Astrocyte (in vitro differentiated cells and primary cell): ENCODE measurements at places on chromosomes 13 and 19.

DNA sequence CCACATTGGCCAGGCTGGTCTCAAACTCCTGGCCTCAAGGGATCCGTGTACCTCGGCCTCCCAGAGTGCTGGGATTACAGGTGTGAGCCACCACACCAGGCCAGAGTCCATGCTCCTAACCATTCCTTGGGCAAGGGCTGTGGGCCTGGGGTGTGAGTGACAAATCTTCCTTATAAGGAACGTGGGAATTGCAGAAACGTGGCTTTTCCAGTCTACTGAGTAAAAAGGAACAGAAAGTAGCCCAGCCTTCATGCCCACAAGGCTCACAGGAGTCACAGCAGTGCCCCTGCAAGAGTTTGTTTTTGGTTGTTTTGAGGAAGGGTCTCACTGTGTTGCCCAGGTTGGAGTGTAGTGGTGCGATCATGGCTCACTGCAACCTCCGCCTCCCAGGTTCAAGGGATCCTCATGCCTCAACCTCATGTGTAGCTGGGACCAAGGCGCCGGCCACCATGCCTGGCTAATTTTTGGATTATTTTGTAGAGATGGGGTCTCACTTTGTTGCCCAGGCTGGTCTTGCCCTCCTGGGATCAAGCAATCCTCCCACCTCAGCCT is 5.1 kb downstream of the MYPOP start:
- H3K27me3 ChIP-seq = no peaks in the 10 kb centered on the region
- H3K27ac ChIP-seq = no peak overlapping the region
- no peak for DNase-seq
- peaks cover 9% of the 10 kb centered on the region for H3K4me1 ChIP-seq

- no peak overlapping the region for H3K4me3 ChIP-seq
- no peak overlapping the region for H3K27ac ChIP-seq
- no peaks in the 10 kb centered on the region for H3K27me3 ChIP-seq
- no peaks in the 10 kb centered on the region for H3K36me3 ChIP-seq
- no peaks in the 10 kb centered on the region for H3K4me1 ChIP-seq
- no peak for DNase-seq
Observed at GRCh38 chr13:32548837-32549236, 10.2 kb upstream of the N4BP2L2 start.

- no peaks in the 10 kb centered on the region for H3K27me3 ChIP-seq
- no peak overlapping the region for H3K27ac ChIP-seq
- H3K36me3 ChIP-seq = no peaks in the 10 kb centered on the region
- DNase-seq = no peak
- no peak overlapping the region for H3K4me3 ChIP-seq
Observed at GRCh38 chr19:29678484-29679106, 13.3 kb downstream of the PLEKHF1 start.

DNA sequence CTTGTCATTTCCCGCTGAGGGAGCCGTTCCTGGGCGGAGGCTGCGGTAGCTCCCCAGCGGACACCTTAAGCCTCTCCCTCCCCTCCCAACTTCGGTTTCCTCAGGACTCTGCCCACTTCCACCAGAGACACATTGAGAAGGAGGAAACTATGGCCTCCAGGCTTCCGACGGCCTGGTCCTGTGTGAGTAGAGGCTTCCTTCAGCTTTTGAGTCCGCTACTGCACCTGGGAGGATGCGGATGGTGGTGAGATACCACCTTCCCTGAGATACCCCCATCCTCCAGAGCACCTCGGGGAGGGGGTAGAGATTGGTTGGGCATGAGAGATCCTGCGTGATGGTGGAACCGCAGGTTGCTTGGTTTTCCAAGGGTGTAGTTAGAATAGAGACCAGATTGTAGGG is 955 bp downstream of the ZNF274 start:
- H3K27me3 ChIP-seq = no peaks in the 10 kb centered on the region
- peak overlapping the region; percentile 76 for H3K4me3 ChIP-seq
- H3K27ac ChIP-seq = peak overlapping the region; percentile 93
- no peak for DNase-seq

DNA sequence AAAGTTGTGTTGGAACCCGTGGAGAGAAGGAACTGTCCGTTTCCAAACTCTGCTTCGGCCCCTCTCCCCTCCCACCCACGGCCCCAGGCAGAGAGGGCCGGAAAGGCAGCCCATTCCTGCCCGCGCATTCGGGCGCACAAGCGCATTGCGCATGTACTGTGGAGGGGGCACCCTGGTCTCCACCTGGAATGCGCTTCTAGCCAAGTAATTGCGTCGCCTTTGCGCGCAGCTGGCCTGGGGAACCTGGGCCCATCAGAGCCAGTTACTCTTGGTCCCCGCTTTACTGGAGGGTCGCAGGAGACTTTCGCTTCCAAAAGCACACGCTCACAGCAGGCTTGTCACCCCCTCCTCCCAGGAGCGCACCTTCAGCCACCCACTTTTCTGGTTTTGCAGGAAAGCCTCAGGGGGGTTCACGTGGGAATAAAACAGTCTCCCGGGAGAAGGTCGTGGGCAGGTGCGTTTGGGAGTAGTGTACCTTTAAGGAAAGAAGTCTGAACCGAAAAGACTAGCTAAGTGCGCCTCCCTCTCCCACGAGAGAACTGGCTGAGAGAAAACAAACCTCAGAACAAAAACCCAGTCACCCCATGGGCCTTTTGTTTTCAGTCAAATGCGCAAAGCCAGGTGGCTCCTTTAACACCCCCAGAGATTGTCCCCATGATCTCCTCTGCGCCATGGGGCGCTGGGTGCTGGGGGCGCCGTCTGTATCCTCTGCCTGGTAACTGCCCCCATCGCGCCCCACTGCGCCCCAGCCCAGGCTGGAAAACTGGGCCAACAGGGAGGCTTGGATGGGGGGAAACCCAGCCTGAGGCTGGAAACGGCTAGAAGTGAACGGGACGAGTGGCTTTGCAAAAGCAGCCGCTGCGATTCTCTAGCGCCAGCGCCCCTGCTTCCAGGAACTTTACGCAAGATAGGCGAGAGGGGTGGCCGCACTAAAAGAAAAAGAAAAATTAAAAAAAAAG is 28.5 kb downstream of the GSX1 start:
- no peak for DNase-seq
- H3K4me3 ChIP-seq = no peak overlapping the region
- no peaks in the 10 kb centered on the region for H3K4me1 ChIP-seq
- no peaks in the 10 kb centered on the region for H3K36me3 ChIP-seq

GRCh38 chr19:7869910-7870511 is 4.2 kb downstream of the PRR36 start:
- no peaks in the 10 kb centered on the region for H3K36me3 ChIP-seq
- no peak overlapping the region for H3K27ac ChIP-seq
- no peak overlapping the region for H3K4me3 ChIP-seq
- peaks cover 22% of the 10 kb centered on the region for H3K27me3 ChIP-seq

DNA sequence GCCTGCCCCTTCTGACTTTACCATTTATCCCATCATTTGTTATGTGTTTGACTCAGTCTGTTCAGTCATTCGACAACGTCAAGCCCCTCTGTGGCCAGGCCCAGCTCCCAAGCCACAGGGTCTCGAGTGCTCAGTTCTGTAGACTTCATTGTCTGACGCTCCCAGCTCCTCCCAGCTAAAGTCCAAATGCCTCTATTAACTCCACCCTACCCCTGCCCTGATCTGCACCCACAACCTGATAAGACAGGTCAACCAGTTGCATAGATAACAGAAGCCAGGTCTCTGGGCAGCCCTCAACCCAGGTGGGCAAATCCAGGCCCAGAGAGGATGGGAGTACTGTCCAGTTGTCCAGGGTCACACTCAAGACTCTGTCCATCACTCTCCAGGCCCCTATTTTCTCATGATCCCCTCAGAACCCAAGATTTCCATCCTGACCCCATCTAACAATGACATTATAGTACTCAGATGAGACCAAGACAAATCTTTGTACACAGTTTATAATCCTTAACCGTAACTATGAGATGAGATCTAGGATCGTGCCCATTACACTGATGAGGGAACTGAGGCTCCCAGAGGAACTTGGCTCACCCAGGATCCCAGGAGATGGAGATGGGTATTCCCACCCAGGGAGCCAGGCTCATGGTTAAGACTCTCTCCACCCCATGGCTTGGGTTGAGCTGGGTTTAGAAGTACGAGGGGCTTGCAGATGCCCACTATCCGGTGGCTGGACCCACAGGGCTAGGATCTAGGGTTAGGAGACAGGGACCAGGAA is 1.1 kb downstream of the TM6SF2 start:
- H3K4me3 ChIP-seq = peak overlapping the region; percentile 46
- H3K27ac ChIP-seq = no peak overlapping the region
- H3K36me3 ChIP-seq = no peaks in the 10 kb centered on the region

- no peak overlapping the region for H3K27ac ChIP-seq
- DNase-seq = no peak
- H3K4me1 ChIP-seq = peaks cover 14% of the 10 kb centered on the region
- no peaks in the 10 kb centered on the region for H3K36me3 ChIP-seq
Observed at GRCh38 chr13:59770451-59770850, 393.3 kb downstream of the DIAPH3 start.

DNA sequence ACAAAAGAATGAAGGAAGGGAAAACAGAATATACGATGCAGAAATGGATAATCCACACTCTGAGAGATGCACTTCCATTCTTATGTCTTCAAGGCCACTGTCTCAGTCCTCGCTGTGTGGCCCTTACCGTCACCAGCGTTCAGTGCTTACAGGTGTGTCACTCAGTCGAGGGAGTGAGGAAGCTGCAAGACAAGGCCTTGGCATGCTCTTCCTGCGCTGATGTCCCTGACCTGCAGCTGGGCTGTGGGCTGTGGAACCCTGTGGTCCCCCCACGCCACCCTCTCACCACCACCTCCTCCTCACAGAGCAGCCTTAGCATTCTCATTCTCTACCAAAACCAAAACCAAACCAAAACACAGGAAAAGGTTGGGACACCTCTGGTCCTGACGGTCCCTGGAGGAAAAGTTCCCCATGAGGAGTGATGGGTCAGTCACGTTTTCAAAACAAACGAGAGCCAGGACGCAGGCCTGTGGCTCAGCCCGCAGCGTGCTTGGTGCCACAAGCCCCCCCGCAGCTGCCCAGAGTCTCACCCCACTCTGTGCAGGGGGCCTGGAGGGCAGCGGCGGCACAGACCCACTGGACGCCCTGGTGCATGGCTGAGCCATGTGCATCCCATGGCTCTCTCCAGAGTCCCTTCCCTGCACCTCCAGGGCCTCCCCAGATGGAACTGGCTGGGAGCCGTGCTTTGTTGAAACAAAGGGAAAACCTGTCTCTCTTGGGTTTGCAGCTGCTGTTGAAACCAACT is 48.2 kb upstream of the GPR183 start:
- no peak for DNase-seq
- H3K27ac ChIP-seq = peak overlapping the region; percentile 79
- no peak overlapping the region for H3K4me3 ChIP-seq

- H3K36me3 ChIP-seq = no peaks in the 10 kb centered on the region
- H3K27me3 ChIP-seq = peaks cover 24% of the 10 kb centered on the region
Observed at GRCh38 chr13:29959086-29959485, 108.7 kb upstream of the UBL3 start.

GRCh38 chr13:41398494-41399170 is 58.7 kb upstream of the RGCC start:
- H3K27me3 ChIP-seq = no peaks in the 10 kb centered on the region
- H3K4me3 ChIP-seq = no peak overlapping the region
- DNase-seq = no peak
- no peak overlapping the region for H3K27ac ChIP-seq
- no peaks in the 10 kb centered on the region for H3K4me1 ChIP-seq

DNA sequence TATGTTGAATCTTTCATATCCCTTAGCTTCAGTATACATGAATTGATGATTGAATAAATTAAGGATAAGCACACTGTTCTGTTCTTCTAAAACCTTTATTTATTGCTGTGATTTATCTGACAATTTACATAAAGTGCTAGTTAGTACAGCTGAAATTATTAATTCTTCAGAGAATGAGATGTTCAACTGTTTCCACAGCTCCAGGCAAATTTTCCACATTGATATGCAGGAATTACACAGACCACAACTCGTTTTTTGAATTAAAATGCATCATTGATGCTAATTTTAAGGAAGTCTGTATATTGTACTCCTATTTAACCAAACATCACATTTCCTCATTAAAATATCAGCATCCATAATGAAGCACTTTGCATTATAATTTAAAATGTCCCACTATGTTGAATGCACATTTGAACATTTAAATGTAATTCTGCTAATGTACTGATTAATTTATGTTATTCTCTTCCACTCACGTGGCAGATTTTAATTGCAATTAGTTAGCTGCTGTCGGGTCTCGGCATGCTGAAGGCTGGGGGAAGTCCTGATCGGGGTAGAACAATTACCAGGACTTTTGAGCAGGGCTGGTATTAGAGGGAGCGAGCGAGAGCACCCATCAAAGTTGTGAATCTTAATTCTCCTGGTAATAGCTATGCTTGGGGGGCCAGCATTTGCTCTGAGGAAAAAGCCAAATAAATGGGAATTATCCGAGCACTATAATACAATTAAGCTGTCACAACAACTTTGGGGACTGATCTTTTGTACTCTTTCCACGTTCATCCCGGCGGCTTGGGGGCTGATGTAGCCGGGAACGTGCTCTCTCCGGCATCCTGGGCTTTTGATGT is 136.7 kb upstream of the TMTC4 start:
- no peaks in the 10 kb centered on the region for H3K36me3 ChIP-seq
- no peaks in the 10 kb centered on the region for H3K4me1 ChIP-seq
- H3K27ac ChIP-seq = no peak overlapping the region

DNA sequence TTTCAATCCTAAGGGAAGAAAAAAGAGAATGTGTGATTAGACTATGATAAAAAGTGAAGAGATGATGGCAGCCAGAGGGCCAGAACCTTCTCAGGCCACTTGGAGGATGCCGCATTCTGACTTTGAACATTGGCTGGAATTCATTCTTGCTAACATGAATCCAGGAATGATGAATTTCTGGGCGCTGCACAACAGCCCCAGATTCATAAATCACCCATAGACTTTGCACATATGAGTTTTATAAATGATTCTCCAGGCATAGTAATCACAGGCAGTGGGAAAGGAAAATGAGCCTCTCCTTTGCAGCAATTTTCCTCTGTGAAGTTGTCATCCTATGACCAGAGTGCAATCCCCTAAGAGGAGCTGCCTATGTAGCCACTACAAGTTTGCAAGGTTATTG is 555.4 kb downstream of the KCTD12 start:
- no peak overlapping the region for H3K27ac ChIP-seq
- no peak for DNase-seq
- no peaks in the 10 kb centered on the region for H3K36me3 ChIP-seq
- H3K4me1 ChIP-seq = no peaks in the 10 kb centered on the region

GRCh38 chr19:53782698-53783097 is 41.4 kb downstream of the NLRP12 start:
- H3K27ac ChIP-seq = no peak overlapping the region
- no peak for DNase-seq
- H3K36me3 ChIP-seq = no peaks in the 10 kb centered on the region
- no peaks in the 10 kb centered on the region for H3K4me1 ChIP-seq
- H3K4me3 ChIP-seq = no peak overlapping the region

DNA sequence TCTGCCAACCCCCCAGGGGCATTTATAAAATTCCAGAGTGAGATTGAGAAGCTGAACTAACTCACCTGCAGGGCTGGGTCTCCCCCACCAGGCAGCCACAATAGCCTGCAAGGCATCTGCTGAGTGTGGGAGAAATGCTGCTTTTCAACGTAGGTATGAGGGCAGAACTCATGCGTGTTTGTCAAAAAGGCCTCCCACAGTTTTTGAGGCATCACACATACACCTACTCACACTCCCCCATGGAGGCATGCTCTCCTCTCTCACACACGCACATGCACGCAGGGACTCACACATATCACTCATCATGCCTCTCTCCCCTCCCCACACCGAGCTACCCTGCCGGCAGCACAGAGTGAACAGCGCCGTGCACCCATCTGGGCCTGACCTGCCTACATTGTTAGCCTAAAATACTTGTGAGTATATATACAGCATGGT is 390.5 kb downstream of the FGF9 start:
- no peak for DNase-seq
- H3K27me3 ChIP-seq = no peaks in the 10 kb centered on the region
- no peaks in the 10 kb centered on the region for H3K36me3 ChIP-seq
- no peak overlapping the region for H3K27ac ChIP-seq
- no peaks in the 10 kb centered on the region for H3K4me1 ChIP-seq

GRCh38 chr13:101556676-101557123 is 104.2 kb downstream of the ITGBL1 start:
- no peaks in the 10 kb centered on the region for H3K4me1 ChIP-seq
- H3K27ac ChIP-seq = no peak overlapping the region
- no peaks in the 10 kb centered on the region for H3K36me3 ChIP-seq
- H3K27me3 ChIP-seq = no peaks in the 10 kb centered on the region
